Stimulated activated CD8-positive, alpha-beta memory T cell treated with anti-CD3 and anti-CD28 coated beads, Interleukin-4, amount 100 ng/mL, for 1 hour (primary cell): ENCODE measurements at places on chromosomes 2 and 18.

GRCh38 chr2:124320051-124320688, 295.1 kb downstream of the CNTNAP5 start:
- no peak for DNase-seq

DNA sequence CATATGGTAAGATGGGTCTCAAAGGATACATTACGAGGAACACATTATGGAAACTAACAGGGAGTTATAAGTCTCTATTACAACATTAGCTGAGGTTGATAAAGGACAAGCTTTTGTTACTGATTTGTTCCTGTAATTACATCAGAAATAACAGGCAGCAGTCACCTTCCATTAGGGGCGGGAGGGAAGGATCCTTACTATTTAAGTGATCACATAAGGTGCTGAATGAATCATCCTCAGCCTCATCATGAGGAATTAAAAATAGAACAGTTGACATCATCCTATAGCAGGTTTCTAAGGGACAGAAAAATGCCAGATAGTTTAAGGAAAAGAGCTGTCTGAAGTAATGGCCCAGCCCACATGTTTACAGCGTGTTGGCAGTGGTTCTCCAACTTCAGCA, 86.9 kb upstream of the MGAT5 start:
- no peak for DNase-seq

- no peak for DNase-seq
These were observed 47.3 kb upstream of the PAPOLG start for GRCh38 chr2:60708630-60709320.

DNA sequence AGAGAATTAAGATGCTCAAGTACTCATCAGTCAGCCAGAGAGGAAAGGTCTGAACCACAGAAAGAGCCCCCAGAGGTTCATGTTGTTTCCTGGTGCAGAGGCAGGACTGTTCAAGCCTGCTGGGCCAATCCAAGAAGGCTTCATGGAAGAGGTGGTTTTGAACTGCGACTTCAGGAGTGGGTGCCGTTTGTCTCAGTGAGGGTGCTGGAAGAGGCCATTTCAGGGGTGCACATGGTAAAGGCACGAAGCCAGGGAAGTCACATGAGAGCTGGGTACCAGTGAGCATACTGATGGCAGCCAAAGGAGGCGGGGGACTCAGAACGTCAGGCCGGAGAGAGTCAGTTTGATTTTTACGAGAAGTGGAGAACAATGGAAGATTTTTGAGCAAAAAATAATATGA, 55.5 kb downstream of the EMILIN2 start:
- no peak for DNase-seq

DNA sequence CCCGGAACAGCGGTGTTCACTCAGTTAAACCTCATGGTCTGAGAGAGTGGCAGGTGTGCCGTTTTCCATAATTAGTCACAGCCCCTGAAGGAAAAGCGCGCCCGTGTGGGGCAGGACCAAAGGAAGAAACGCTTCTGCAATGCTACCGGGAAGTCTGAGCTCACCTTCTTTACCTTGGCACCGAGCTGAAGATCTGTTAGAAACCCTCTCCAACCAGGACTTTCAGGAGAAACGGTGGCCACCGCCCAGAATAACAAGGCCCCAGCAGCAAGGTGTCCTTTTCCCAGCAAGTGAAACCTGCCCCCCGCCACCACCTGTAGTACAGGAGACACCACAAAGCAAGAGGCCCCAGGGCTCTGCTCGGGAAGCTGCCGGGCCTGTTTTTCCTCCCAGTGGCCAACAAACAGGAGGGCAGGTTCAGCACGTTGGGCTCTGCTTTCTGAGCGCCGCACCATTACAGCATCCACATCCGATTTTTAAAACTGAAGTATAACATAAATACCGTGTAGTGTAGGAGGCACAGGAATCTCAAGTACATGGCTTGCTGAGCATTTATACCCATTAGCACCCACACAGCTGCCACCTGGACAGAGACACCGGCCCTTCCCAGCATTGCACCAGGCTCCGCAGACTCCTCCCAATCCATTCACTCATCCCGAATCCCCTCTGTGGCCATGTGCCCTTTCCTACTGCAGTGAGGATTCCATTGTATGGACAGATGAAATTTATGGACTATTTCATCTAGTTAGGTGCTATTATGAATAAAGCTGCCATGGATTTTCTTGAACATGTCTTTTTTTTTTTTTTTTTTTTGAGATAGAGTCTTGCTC, 121.8 kb upstream of the RIOK3 start:
- no peak for DNase-seq

DNA sequence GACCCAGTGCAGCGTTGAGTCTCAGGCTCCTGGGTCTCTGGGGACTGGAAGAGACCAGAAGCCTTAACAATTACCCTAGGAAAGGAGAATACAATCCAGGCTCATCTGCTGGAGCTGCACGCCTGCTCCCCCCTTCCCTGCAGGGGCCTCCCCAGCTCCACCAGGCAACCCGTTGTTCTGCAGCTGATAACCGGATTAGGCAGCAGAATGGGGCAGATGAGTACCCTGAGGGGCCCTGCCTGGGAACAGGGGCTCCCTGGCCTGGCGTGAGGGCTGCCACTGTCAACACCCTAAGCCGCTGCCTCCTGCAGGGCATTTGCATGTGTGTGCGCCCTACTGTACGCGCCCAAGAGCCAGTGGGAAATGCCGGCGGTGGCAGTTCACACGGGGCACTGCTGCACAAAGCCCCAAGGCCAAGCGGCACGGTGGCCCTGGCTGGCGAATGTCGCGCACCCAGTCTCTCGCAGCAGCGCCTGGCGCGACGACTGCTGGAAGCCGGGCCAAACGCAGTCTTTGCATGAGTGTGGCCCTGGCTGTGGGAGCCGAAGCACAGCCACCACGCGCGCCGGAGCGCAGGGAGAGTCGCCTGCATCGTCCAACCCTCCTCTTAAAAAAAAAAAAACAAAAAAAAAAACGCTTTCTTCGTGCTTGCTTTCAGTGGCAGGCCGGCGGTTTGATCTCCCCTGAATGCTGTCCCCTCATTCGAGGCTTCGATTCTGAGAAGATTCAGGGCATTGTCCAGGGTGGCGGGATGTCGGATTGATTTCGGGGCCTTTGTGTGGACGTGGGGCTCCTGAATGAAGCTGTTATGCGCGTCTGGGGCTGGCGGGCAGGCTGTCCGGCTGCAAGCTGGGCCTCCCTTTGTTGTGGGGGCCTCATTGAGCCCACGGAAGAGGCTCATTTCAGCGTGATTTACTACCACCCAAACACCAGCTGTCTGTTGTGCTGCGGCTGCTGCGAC, 63.8 kb downstream of the SETBP1 start:
- no peak for DNase-seq

- no peak for DNase-seq
These were observed 36.7 kb upstream of the FOXI3 start for GRCh38 chr2:88489181-88489580.
